ENCODE measurements at places on chromosomes 3 and 15.

- DNase-seq, result no peak
Measured at GRCh38 chr3:127328421-127328820, 40.6 kb upstream of the PRR20G start.

- no peak for DNase-seq
Measured at GRCh38 chr3:134441321-134441720, 44.5 kb downstream of the ANAPC13 start.

DNA sequence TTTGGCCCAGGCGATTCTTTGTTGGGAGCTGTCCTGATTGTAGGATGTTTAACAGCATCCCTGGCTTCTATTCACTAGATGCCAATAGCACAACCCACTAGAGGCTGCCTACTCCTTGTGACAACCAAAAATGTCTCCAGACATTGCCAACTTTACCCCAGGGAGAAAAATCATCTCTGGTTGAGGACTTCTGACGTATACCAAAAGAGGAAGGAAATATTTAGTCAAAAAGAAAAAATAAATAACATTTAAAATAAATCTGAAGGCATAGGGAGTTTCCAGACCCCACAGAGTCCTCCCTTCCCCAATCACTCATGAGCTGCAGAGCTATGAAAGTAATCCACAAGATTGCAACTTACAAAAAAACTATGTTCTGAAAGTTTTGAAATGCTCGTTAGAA lies 61.0 kb downstream of the MECOM start:
- DNase-seq, result no peak

- no peak for DNase-seq
Measured at GRCh38 chr3:125310623-125311081, 64.5 kb downstream of the ZNF148 start.

- DNase-seq, result no peak
Measured at GRCh38 chr15:63157891-63158431, 684 bp upstream of the RPS27L start.

GRCh38 chr3:72437661-72438406 lies 410.4 kb downstream of the SHQ1 start:
- DNase-seq, result no peak

DNA sequence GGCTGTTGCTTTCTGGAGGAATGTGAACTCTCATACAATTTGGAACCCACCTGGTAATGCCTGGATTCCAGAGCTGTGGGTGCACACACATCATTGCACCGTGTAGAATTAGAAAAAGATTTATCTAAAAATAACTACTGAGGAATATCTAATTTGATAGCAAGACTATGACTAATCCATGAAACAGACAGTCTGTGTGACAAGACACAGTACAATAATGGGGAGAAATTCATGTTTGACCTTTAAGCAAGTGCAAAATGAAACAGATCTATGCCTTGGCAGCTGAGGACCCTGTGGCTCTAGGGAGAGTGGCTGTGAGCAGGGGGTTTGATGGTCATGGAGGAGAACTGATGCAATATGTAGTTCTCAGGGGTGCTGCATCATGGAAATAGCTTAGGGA lies 7.9 kb upstream of the DOCK3 start:
- DNase-seq, result no peak

DNA sequence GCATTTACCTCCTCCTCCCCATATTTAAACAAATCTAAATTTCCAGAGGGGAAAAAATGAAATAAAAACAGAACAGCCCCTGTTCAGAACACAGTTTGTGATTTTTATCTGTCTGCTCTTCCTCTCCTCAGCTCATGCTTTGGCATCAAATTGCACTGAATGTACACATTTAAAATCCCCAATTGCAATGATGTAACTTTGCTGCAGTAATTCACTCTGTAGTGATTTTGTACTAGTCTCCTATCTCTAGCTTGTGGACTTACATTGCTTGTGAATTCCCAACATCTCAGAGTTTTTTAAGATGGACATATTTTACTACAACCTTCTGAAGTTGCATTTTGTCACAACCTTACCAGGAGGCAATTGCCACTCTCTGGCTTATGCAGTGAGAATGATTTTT lies 81.6 kb upstream of the ROBO2 start:
- no peak for DNase-seq

DNA sequence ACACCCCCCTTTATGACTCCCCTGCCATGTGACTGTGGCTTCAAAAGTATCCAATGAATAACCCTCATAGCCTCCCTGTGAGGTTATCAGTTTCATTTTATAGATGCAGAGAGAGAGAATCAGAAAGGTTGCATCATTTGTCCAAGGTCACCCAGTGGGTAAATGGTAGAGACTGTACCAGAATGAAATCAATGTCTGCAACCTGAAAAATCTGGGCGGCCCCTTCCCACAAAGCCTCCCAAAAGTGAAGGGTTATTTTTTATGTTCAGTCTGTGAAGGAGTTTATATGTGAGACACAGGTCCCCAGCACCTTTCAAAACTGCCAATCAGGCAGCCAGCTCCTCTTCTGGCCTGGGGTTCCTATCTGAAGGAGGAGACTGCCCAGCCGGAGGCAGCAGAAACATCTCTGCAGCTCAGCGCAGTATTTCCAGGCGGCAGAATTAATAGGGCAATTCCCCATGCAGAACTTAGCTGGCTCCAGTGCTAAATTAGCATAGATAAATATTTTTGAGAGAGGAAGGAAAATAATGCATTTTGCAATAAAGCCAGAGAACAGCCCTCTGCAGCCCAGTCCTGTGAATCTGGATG lies 130.8 kb upstream of the PRR20G start:
- DNase-seq, result no peak

GRCh38 chr3:19632099-19633074 lies 301.6 kb downstream of the EFHB start:
- no peak for DNase-seq

DNA sequence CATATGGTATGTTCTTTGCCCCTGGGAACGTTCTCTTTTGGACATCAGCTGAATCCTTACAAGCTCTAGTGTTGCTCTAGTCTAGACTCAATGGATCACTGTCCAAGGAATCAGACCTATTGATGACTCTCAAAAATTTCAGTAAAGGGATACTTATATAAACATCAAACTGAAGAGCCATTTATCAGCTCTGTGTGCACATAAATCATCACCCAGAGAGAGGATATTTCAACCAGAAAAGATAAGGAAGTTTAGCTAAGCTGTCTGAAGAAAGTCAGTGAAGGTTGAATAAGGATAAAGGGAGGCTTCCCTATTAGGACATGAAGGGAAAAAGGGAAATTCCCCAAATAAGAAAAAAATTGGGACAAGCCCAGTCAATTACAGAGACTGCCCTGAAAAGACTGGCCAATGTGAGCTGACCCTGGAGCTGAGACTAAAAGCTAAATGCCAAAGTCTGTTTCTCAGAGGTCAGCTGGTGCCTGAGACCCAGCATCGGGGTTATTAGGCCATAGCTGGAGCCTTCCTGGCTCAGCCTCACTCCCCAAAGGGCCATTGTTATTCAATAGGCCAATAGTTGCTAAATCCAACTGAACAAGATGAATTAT lies 424.1 kb upstream of the THBS1 start:
- DNase-seq, result no peak

DNA sequence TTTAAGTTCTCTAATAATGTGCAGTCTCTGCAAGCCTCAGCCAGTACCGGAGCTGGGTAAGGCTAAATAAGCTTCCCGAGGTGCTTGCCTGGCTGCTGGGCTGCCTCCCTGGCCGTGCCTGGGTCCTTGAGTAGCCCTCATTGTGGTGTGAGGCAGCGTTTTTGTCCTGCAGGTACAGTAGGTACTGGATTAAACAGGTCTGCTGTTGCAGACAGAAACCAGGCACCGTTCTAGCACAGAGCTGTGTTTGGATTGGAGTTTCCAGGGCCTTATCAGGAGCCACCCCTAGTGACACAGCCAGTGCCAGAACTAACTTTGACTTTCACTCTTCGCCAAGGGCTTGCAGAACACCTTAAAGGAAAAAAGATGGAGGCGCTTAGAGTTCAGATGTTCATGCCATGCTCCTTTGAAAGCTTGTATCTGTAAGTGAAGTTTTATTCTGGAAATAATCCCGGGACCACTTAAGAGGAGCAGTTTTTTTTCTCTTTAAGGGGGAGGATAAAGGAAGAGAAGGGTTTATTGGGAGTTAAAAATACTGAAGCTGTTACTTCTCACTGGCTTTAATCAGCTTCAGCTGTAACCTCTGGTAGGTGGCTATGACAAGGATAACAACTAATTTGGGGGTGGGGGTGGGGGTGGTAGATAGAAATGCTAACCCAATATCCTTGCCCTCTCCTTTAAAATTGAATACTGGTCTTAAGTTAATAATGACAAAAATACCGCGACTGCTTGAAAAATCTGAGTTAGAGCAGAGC lies 126.8 kb downstream of the MITF start:
- DNase-seq, result no peak

DNA sequence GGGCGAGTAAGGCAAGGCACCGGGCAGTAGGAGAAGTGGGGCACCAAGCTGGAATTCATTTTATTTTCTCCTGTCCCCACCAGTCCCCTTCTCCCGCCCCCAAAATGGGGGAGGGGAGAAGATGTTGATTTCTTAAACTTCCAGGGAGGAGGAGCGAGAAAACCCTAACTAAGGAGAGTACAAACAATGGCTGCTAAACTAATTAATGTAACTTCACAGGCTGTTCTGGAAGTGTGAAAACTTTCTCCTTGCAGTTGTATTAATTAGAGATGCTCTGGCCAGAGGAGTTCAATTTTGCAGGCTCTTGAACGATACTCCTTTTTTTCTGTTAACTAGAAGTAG lies 11.5 kb downstream of the ZIC4 start:
- DNase-seq, result no peak

- DNase-seq, result peak; percentile 23
Measured at GRCh38 chr3:184757022-184757651, 45.3 kb upstream of the MAGEF1 start.

DNA sequence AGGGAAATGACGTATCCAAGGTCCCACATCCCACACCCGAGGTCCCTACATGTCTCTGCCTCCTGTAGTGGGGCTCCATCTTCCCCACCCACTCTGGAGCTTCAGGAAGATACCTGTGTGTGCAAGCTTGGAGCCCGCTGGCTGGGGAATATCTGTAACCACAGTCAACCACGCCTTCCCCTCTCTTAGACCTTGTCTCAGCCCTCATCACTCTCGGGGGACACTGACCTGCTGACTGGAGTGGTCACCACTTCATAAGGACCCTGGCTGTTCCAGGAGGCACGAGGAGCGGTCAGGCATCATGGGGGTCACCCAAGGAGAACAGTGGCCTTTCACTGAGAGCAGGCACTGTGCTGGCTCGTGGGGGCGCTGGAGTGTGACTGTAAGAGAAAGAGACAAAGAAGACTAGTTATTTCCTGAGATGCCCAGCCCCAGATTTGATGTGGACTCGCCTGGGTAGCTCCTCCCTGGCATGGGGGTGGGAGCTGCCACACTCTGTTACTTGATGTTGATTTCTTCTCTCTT lies 48.6 kb downstream of the CTXND1 start:
- DNase-seq, result no peak

GRCh38 chr3:33869977-33870376 lies 71.5 kb downstream of the PDCD6IP start:
- no peak for DNase-seq

- DNase-seq, result no peak
Measured at GRCh38 chr15:26686547-26687187, 86.2 kb downstream of the GABRB3 start.

DNA sequence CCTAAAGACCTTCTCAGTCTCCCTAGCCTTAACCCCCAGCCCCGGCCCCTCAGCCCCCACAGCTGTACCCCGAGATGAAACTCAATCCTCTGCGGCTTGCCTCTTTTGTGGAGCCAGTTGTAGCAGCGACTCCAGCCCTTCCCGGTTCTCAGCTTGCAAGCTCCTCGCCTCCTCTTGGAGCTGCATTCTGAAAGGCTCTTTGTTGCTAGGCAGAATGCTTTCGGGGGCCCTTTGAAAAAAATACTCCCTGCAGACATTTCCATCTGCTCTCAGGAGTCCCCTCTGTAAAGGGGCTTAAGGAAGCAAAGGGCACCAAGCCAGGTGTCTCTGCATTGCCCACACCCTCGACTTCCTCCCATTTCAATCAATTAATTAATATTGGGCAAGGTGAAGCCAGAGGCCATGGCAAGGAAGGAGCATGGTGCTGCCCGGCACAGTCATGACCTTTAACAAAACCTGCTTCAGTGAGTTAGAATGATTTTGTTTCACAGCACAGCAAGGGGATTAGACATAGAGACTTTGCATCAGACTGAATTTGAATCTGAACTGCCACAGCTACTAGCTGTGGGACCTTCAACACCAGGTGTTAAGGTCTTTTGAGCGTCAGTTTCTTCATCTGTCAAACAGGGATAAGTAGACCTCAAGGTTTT lies 65.5 kb downstream of the SRGAP3 start:
- no peak for DNase-seq

DNA sequence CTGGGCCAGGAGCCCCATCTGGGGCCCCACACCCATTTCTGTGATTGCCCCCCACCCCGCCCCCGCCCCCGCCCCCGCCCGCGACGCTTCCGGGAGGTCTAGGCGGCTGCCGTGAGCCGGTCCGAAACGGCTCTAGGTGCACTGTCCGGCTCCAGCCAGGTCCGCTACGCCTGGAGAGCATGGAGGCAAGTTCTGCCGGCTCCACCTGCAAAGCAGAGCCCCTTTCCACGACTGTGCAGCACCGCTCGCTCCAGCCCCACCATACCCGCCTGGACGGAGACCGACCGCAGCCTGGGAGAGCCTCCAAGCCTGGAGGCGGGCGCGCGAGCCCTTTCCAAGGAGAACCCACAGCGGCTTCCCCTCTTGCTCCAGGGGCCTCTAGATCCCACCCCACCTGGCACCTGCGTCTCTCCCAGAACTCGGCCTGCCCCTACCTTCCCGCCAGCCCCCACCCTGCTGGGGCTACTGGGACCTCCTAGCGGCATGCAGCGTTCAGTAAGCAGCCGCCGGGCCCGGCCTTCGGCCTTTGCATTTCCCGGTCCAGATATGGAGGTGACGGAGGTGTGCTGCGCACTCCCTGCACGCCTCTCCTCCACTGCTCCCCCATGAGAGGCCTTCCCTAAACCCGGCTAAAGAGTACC lies 66.2 kb downstream of the KLF13 start:
- DNase-seq, result no peak

Measured in NCI-H2029 treated with DMSO at 0.1 percent for 48 hours (cell line).